ENCODE measurements at places on chromosomes 6 and 20.

GRCh38 chr20:36924167-36925045 lies 27.1 kb downstream of the SAMHD1 start:
- no peak for DNase-seq

GRCh38 chr6:106972500-106972899 lies 2.0 kb downstream of the CD24 start:
- DNase-seq, result no peak

DNA sequence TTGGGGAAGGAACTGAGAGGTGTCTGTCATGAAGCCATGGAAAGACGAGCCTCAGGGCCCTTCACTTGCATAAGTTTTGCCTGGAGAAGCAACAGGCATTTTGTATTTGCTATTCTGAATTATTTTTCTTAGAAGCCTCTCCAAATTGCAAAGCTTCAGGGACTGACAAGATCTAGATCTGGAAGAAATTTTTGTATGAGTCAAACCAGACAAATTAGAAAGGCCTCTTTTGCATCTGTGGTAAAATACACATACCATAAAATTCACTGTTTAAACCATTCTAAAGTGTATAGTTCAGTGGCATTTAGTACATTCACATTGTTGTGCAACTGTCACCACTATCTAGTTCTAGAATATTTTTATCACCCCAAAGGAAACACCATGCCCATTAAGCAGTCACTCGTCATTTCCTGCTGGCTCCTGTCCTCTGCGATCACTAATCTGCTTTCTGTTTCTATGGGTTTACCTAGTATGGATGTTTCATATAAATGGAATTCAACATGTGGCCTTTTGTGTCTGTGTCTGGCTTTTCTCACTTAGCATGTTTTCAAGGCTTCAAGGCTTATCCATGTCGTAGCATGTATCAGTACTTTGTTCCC lies 269.1 kb downstream of the PHF3 start:
- no peak for DNase-seq

DNA sequence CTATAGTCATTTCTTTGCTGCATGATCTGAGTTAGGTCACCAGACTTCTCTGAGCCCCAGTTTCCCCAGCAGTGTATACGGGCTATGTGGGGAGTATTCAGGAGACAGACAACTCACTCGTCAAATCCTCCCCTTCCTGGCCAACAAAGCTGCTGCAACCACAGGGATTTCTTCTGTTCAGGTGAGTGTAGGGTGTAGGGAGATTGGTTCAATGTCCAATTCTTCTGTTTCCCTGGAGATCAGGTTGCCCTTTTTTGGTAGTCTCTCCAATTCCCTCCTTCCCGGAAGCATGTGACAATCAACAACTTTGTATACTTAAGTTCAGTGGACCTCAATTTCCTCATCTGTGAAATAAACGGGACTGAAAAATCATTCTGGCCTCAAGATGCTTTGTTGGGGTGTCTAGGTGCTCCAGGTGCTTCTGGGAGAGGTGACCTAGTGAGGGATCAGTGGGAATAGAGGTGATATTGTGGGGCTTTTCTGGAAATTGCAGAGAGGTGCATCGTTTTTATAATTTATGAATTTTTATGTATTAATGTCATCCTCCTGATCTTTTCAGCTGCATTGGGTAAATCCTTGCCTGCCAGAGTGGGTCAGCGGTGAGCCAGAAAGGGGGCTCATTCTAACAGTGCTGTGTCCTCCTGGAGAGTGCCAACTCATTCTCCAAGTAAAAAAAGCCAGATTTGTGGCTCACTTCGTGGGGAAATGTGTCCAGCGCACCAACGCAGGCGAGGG lies 594 bp upstream of the CDKN1A start:
- no peak for DNase-seq

- no peak for DNase-seq
Measured at GRCh38 chr6:34386316-34387137, 5.9 kb downstream of the NUDT3 start.

- DNase-seq, result no peak
Measured at GRCh38 chr6:40671001-40671693, 84.0 kb upstream of the LRFN2 start.

- no peak for DNase-seq
Measured at GRCh38 chr6:21666201-21666691, 72.7 kb downstream of the SOX4 start.

- no peak for DNase-seq
Measured at GRCh38 chr6:88975369-88975768, 12.0 kb upstream of the RNGTT start.

DNA sequence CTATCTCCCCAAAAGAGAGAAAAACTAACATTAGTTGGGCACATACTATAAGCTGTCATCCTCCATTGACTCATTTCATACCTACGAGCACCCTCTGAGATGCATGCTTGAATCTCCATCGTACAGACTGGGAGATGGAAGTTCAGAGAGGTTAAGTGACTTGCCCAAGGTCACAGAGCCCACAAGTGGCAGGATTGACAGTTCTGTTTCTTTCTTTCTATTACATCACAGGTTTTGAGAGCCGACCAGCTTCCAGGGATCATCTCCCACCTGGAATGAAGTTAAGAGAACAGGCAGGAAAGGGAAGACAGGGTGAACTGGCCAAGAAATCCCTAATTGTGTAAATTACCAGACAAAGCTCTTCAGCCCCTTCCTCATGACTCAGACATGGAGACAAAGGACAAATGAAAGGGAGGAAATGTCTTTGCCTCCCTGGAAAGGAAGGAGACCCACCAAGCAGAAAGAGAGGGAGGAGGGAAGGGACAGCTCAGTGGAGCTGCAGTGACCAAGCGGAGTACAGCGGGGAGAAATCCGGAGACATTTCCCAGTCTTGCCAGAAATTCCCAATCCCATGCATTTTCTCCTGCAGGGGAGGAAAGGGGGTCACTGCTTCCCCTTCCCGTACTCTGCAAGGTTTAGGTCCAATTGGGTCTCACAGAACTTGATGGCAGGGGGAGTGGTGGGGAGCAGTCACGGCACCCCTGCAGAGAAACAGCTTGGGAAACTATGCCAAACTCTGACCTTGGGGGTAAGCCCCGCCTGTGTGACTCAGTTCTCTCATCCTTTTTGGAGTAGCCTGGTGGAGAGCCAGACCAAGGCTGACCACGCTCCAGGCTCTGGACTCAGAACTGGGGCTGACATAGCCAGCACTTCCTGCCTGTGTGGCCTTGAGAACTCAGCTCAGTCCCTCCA lies 154.3 kb downstream of the ANKRD60 start:
- DNase-seq, result no peak

DNA sequence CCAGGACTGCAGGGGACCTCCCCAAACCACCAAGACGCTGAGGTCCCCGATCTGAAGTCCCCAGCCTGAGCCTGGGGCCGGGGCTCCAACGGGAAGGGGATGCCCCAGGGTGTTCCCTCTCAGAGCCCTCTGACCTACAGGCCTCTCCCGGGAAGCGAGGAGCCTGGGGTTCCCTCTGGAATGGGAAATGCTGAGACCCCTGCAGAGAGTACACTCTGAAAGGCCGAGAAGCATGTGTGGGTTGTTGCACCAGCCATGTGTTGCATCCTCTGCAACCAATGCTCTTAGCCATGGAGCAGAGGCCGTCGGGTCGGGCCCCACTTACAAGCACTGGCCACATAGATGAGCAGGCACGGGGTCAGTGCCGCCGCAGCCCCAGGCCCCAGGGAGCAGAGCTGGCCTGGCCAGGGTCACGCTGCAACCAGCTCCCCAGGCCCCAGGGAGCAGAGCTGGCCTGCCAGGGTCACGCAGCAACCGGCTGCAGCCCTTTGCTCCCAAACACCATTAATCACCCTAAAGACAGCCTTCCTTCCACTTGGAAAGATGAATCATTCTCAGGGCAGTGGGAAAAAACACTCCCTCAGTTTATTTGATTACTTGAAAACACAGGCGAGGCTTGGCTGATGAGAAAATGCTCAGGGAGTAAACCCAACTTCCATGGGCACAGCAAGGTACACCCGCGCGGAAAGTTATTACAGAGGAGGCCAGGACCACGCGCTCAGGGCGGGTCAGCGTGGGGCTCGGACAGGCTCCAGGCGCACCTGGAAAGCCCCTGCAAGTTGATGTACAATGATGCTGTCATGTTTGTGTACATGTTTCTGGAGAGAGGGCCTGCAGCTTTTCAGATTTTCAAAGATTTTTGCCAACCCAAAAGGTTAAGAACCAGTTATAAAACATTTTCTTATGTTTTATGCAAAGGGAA lies 78.0 kb upstream of the AFDN start:
- DNase-seq, result no peak

GRCh38 chr20:37095108-37095598 lies 644 bp downstream of the RBL1 start:
- no peak for DNase-seq

GRCh38 chr20:58682656-58683531 lies 9.7 kb upstream of the NPEPL1 start:
- DNase-seq, result no peak

DNA sequence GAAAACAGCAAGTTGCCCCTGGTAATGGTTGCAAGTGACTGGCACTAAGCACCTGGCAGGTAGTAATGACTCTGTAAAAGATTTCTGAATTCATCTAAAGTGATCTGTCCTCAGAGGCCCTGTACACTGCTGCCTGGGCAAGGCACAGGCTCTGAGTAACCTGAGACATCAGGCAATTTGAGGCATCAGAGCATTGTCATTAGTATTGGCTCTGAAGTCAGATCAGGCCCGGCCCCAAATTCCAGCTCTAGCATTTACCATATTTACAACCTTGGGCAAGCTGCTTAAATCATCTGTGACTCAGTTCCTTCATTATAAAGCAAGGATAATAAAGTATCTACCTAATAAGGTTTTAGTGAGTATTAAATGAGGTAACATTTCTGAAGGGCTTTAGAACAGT lies 17.3 kb upstream of the TENT5A start:
- no peak for DNase-seq

GRCh38 chr6:148293181-148293995 lies 49.2 kb upstream of the SASH1 start:
- DNase-seq, result no peak

DNA sequence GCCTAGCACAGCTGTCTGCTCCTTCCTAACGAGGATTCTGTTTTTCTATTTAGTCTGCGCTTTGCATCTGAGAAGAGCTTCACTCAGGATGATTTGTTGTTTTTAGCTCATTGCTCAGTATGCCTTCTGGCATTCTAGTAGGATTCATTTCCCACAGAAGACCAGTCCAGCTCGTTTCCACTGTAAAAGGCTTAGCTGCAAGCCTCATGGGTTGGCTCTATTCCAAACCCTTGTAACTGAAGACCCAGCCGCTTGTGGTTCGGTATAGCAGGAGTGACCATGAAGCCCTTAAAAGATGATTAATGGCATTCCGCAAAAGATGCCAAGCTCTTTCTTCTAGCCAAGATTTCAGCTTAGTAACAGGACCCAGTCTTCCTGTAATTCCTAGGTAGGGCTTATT lies 7.2 kb downstream of the ADGRF1 start:
- DNase-seq, result no peak

DNA sequence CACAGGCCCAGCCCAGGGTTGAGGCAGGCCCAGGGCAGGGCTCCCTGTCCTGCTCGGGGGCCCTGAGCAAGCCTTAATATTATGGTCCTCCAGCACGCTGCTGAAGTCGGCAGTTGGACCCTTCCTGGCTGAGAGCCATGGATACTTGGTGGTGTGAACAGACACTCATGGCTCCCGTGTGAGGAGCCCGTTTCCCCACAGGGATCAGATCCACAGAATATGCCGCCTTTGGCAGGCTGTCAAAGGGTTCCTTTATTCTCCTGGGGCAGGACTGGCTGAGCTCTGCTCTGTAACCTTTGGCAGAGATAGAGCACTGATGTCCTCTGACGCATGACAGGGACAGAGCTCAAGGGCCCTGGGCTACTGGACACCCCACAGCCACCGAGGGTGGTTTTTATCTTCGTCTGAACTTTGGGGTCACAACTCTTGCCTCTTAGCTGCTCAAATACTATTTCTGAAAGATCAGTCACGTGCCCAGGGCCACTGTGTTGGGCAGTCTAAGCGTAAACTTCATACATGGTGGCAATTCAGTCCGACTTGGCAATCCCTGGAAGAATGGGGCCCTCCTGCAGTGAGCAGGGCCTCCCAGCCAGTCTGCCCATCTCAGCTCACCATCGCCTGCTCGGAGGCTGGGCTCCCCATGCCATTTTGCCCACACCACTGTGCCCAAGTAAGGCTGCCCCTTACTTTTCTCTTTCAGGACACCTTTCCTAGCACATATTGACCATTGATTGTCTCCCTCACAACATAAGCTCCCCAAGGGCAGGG lies 49.1 kb downstream of the TTI1 start:
- no peak for DNase-seq

- DNase-seq, result no peak
Measured at GRCh38 chr6:147715035-147715434, 206.5 kb downstream of the SAMD5 start.

- DNase-seq, result no peak
Measured at GRCh38 chr6:79872303-79872702, 75.0 kb downstream of the ELOVL4 start.

- no peak for DNase-seq
Measured at GRCh38 chr6:5462856-5463255, 201.5 kb downstream of the FARS2 start.

DNA sequence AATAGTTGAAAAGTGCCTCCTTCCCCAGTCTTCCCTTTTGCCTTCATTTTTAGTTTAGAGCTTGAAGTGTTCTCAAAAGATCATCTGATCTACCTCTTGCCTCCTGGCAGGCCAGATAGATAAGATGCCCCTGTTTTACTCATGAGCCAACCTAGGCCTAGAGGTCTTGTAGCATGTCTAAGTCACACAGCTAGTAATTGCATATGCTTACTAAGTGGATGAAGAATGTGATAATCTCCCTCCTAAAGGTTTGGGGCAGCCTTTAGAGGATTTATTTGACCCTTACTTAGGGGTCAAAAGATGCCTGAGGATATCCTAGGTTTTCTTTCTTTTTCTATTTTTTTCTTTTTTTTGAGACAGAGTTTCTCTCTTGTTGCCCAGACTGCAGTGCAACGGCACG lies 2.1 kb downstream of the C6orf141 start:
- no peak for DNase-seq

DNA sequence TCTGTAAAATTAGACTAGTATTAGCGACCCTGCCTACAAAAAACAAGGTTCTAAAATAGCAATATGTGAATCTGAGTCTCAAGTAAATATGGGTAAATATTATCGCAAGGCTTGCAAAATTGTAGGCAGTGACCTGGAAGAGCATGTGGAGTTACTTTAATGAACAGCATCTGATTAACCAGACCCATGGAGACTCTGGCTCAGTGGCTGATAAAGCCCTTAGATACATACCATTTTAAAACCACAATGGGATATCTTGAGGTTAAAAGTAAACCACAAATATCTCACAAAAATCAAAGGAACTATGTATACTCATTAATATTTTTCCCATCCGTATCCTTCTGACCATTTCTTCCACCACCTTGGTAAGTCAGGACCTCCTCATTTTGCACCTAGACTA lies 187.0 kb downstream of the MTFR2 start:
- no peak for DNase-seq

- no peak for DNase-seq
Measured at GRCh38 chr20:64242797-64243475, 12.6 kb upstream of the PCMTD2 start.
